ENCODE measurements at places on chromosomes 2 and 18.
A peak's percentile ranks its signal among the peaks of the same experiment; 100 is the strongest.

- DNase-seq: no peak
Observed at GRCh38 chr2:169362118-169362893, at the start of gene LRP2. Gene LRP2 (minus strand): TSS chr2:169362534. CDS start chr2:169362399, 135 bp downstream.

DNA sequence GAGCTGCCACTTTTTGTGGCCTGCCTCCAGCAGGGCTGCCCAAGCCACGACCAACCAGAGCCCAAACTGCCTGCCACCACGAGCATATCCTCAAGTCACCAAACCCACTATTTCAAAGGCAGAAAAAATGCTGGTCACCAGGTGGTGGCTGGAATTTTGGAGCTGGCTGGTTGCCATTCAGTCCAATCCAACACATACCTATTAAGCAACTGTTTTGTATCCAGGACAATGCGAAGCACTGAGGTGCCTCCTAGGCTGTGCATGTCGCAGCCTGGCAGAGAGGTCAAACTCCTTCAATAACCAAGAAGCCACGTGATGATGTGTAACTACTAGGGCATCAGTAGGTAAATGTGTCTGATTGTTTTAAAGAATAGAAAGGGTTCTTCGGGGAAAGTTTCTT is 108.3 kb upstream of the PPP1CB start:
- DNase-seq: no peak

DNA sequence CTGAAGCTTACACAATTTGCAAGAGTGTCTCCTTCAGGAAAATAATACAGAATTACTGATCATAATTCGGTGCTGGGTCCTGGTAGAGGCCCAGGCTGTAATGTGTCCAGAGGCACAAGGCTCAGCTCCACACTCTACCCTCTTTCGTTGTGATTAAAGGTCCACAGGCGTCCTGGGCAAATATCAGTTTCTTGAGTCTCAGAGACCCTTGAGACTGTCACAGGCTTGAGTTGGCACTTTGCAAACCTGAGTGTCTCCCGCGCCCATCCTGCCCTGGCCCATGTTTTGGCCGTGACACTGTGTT is 46.9 kb upstream of the SMAD7 start:
- no peak for DNase-seq

GRCh38 chr2:99605036-99605435 is 115.2 kb upstream of the REV1 start:
- no peak for DNase-seq

DNA sequence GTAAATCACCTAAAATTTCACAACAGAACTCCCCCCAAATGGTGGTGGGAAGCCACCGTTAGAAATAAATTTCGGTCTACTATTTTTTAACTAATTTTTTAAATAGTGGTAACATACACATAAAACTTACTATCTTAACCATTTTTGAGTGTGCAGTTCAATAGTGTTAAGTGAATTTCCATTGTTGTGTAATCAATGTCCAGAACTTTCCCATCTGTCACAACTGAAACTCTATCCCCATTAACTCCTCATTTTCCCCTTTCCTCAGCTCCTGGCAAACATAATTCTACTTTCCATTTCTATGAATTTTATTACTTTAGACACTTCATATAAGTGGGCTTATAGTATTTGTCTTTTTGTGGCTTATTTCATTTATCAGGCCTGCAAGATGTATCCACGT is 34.1 kb upstream of the HNMT start:
- no peak for DNase-seq

GRCh38 chr2:230226051-230226551 is 565 bp downstream of the SP140 start:
- DNase-seq: no peak

DNA sequence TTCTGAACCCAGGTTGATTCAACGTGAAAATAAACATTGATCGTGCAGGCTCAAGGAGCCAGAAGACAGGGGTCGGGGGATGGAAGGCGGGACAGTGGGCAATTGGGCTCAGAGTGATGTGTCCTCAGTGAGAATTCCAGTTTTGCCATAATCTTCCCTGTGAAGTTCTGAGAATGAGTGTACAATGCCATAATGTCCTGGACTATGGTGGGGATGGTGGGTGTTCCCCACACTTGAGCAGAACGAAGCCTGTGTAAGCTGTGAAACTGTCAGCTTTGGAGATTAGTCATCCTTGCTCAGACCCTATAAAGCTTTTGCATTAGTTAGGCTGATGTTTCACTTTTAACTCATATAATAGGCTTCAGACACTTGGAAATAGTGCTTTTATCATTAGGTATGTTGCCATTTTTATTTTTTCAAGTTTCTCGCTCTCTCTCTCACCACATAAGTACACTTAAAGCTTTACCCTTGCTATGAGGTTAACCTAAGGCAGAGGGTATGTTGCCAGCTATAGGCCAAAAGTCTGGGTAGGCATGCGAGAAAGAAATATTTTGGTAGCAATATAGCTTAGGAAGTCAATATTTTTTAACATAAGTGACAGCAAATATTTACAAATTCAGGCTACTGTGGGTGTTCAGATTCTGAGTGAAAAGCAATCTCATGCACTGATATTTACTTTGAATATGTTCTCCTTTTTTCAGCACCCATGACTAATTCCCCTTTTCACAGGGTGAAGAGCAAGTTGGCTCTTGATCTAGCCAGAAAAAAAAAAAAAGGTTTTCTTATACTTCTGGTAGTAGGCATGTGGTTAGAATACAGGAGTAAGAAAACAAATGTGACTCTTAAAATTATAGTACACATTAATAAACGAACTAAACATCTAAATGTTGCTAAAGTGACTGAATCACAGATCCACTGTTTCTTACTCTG is 47.2 kb downstream of the CDC42EP3 start:
- no peak for DNase-seq

DNA sequence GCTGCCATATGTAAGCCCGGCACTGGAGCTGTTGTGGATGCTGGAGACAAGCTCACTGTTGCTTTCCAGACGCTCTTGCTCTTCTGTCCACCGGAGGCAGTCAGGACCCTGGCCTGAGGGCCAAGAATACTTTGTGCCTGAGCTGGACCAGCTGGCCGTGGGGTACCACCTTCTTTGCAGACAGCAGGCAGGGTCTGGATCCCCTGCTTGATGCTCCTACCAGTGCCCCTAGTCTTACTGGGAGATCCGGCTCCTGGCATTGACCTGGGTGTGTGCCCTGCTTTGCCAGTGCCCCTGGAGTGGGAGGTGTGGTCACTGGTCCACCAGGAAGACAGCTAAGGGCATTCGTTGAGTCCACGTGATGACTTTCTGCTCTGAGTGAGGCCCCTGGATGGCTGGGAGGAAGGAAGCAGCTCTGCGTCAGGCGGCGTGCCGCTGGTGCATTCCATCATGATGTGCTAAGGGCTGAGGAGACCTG is 59.3 kb downstream of the LRRFIP1 start:
- no peak for DNase-seq

- no peak for DNase-seq
Observed at GRCh38 chr18:62201870-62202269, 14.8 kb downstream of the RELCH start.

GRCh38 chr2:15427987-15428386 is 133.1 kb downstream of the NBAS start:
- DNase-seq: no peak

DNA sequence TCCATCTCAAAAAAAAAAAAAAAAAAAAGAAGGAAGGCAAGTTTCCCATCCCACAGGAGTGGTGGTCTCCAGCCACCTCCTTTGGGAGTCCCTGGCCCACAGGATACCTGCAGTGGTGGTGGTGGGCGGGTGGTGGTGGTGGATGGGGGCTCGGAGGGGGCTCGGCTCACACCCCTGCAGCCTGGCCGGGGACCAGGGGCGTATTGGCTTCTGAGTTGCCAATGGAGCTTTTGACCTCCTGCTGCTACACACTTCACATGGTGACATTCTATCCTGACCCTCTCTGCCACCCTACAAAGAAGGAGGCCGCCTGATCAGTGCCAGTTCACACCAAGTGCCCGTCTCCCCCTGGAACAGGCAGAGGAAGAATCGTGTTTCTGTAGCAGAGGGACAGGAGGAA is 119.6 kb downstream of the NFATC1 start:
- no peak for DNase-seq

- peak; percentile 47 for DNase-seq
Observed at GRCh38 chr2:234496055-234496834, 636 bp downstream of the ARL4C start.

DNA sequence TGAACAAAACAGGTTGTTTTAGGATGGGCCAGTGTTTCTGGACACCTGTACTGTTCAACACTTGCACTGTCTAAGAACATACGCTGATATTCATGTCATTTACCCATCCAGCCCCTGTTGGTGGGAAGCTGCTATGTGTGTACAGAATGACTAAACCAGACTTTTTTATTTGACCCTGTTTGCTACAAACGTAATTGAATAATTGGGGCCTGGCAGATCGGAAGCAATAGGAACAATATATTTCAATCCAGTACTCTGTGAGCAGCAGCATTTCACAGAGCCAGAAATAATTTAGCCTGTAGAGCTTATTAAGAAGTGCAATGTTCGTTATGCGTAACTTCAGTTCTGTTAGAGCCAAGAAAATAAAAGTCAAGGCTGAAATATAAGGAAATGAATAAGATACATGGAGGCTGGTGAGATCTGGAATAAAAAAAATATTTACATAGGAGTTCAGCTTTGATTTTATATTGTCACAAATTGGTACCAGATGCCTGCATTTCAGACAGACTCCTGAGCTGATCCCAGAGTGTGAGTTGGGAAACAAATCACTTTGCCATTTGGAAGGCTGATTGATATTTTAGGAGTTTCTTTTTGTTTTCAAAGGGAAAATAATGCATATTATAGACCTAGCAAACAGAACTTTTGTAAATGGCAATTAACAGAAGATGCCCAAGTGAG is 19.7 kb downstream of the CABLES1 start:
- DNase-seq: no peak

Data from NCI-H2029 (cell line).